ENCODE measurements at places on chromosomes 2 and 18. TPM values are rescaled to one million over a fixed set of nuclear protein-coding genes. Genes with fewer than 3 reads are reported as not detected.

DNA sequence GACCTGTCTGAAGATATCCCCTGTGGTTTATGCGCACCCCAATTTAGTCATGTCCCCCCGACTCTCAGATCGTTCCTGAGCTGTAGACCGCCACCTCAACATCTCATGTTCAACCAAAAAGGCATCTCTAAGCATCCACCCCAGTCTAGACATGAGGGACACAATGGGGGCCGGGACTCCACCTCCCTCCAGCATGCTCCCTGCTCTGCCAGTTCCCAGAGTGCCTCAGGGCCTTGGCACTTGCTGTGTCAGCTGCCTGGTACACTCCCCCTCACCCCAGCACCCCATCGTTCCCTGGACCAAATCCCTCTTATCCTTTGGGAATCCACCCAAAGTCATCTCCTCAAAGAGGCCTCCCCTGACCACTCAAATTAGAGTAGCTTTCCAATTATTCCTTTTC is 22.2 kb downstream of the TNS1 start:
- DNase-seq: no peak

The CKAP2L gene
- 6.0 TPM for polyA plus RNA-seq

DNA sequence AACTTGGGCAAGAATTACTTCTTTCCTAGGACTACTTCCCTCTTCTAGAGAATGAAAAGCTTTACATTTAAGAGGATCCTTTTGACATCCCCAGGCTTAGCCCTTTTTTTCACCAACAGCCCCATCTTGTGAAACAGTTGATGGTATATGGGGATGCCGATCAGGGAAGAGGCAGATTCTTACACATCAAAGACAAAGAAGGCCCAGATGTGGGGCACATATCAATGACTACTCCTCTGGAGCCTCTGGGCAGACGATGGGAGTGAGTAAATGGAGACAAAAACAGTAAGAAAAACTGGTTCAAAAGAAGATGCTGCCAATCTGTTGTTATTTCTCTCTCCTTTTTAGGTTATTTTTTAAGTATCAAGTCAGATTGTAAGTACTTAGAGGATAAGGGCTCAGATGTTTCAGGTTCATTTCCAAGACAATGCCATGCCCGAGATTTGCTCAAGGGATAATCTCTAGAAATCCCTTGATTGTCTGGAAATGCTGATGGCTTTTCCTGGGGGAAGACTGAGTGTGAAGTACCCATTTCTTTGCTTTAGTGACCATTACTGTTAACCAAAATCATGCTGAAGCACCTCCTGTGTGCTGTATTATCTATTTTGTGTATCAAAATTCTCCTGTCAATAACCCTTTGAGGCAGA is 117.5 kb downstream of the EPHA4 start:
- no peak for DNase-seq

DNA sequence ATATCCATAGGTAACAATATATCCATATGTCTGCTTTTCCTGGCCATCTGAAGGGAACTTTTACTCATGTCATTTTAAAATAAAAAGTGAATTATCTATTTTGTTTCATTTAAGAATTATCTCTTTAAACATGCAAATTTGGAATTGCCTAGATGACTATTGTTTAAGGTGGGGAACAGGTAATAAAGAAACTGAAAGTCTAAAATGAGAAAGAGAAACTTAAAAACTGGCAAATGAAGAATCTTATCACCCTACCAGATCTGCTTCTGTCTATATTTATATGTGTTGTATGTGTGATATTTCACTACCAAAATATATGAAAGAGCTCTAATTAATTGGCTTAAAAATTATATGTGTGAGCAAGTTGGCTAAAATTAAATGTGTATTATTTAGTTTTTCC is 243.2 kb upstream of the KCNH7 start:
- no peak for DNase-seq

DNA sequence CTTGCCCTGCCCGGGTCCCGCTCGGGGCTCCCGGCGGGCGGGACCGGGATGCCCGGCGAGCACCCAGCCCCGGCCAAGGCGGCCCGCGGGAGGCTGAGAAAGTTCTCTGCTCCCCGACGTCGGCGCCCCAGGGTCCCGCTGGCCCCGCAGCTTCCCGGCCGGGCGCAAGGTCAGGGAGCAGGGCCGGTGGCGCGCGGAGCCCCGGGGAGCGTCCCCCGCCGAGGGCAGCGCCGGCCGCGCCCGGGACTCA is 331 bp downstream of the SERPINE2 start:
- DNase-seq: no peak

Measured in spinal cord (tissue), 10 donors.